ENCODE measurements at places on chromosomes 5 and 9. TPM values are rescaled to one million over a fixed set of nuclear protein-coding genes. Genes with fewer than 3 reads are reported as not detected.

Gene LCN15
- 0.13 TPM for polyA plus RNA-seq

Gene ARSI
- not detected for polyA plus RNA-seq

Gene GABRG2
- 0.03 TPM for polyA plus RNA-seq

Gene GBGT1
- polyA plus RNA-seq: 20.6 TPM

Gene DOK3
- 16.9 TPM for polyA plus RNA-seq

Gene GPR150
- polyA plus RNA-seq: not detected

Gene EIF4EBP3
- 4.0 TPM for polyA plus RNA-seq

Gene WNT8A
- polyA plus RNA-seq: not detected

Gene INSL4
- polyA plus RNA-seq: not detected

Gene ARHGEF39
- 21.7 TPM for polyA plus RNA-seq

Gene ENC1
- 0.91 TPM for polyA plus RNA-seq

Gene JMY
- polyA plus RNA-seq: 3.9 TPM

Gene FBXO4
- polyA plus RNA-seq: 20.4 TPM

Gene MRPS27
- 73.6 TPM for polyA plus RNA-seq

Gene SVEP1
- 0.42 TPM for polyA plus RNA-seq

GRCh38 chr9:107279086-107279485 is 4.0 kb upstream of the RAD23B start:
- 0 out of 3 replicates have a peak, but pooled peaks cover under 1% of the 10 kb centered on the region for H3K36me3 ChIP-seq
- DNase-seq: no peak
- no peaks in the 10 kb centered on the region for H3K4me1 ChIP-seq
- H3K27ac ChIP-seq: no peak overlapping the region

DNA sequence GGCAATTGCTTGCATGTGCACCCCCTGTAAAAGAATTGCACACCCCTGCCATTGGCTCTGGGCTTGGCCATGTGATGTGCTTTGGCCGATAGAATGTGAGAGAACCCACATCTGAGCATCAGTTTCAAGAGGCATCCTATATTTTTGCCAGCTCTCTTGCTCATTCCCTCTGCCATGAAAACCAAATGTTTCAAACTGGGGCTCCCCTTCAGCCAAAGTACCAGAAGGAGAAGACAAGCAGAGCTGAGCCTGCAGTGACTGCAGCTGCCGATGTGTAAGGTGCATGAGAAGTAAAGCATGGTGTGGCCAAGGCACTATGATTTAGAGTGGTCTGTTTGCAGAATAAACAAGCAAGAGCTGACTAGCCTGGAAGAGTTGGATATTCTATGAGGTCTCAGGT is 132.3 kb downstream of the ASTN2 start:
- no peaks in the 10 kb centered on the region for H3K27me3 ChIP-seq
- no peak overlapping the region for H3K4me3 ChIP-seq
- no peak for DNase-seq
- H3K27ac ChIP-seq: no peak overlapping the region

DNA sequence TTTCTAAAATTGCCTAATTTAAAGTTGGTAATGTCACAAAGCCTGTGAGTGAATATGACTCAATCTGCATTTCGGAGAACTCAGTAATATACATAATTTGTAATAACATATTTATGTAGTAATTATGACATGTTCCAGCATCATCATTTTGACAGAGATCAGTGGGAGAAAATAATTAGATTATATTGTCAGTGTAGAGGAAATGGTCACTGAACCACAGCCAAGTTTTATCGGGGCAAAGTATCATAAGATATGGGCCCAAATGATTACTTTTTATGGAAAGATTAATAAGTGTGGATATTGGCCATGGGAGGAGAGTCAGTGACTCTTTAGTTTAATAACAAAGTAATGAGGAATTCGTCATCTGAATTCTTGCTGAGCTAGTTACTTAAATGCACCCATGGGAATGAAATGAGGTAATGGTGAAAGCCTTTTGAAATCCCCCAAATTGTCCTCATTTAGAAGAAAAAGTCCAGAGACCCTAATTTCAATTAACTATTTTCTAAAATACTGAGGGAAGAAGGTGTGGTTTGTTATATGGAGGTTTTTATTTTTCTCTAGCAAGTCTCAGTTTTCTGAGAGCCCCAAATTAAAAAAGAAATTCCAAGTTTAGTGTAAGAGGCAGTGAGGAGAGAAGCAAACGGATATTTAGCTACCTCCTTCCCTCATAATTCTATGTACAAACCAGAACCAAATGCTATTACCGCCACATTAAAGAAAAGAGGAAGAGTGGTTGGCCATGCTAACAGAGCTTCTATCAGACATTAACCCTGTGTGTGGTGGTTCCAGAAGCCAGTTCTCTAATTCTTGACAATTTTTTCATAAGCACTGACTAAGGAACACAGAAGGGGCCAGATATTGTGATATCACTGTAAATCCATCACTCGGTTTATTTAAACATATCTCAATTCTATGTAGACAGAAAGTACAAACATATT is 37.7 kb upstream of the MRPS30 start:
- H3K4me3 ChIP-seq: no peak overlapping the region
- DNase-seq: no peak
- no peaks in the 10 kb centered on the region for H3K4me1 ChIP-seq
- H3K27ac ChIP-seq: no peak overlapping the region
- no peaks in the 10 kb centered on the region for H3K36me3 ChIP-seq

DNA sequence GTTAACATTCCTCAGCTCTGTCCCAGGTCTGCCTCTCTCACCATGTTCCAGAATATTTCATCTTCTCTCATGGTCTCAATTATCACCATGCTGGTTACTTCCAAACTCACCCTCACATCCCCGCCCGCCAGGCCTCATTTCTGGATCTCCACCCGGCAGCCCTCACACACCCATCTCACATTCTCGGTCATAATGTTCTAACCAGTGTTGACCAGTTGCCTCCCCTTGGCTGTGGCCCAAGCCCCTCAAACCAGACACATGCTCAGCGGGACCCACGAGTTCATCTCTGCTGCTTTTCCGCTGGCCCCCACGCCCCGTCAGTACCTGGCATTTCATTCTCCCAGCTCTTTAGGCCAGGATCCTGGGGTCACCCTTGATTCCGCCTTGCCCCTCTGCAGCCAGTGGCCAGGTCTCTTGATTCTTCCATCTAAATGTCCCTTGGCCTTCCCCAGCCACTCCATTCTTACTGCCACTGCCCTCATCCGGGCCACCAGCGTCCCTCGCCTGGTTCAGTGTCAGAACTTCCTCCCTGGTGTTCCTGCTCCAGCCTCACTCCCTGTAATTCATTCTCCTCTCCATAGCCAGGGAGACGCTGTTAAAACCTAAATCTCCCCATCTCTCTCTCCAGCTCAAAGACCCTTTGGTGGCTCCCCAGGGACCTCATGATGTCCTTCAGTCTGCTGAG is 141.7 kb downstream of the MVB12B start:
- DNase-seq: no peak
- H3K36me3 ChIP-seq: no peaks in the 10 kb centered on the region
- no peak overlapping the region for H3K4me3 ChIP-seq
- peaks cover 20% of the 10 kb centered on the region for H3K27me3 ChIP-seq
- H3K4me1 ChIP-seq: no peaks in the 10 kb centered on the region

GRCh38 chr9:98084396-98084795 is 27.9 kb downstream of the NANS start:
- H3K36me3 ChIP-seq: peaks cover 82% of the 10 kb centered on the region
- no peak overlapping the region for H3K4me3 ChIP-seq
- no peaks in the 10 kb centered on the region for H3K27me3 ChIP-seq
- H3K27ac ChIP-seq: no peak overlapping the region
- H3K4me1 ChIP-seq: peaks cover 7% of the 10 kb centered on the region

GRCh38 chr9:24708814-24709213 is 163.1 kb upstream of the IZUMO3 start:
- no peak for DNase-seq
- H3K4me3 ChIP-seq: no peak overlapping the region
- no peaks in the 10 kb centered on the region for H3K27me3 ChIP-seq
- H3K27ac ChIP-seq: no peak overlapping the region

- DNase-seq: no peak
- no peaks in the 10 kb centered on the region for H3K27me3 ChIP-seq
- H3K36me3 ChIP-seq: no peaks in the 10 kb centered on the region
Observed at GRCh38 chr9:89866701-89867100, 261.9 kb downstream of the GADD45G start.

GRCh38 chr5:140420665-140421361 is 19.2 kb downstream of the ANKHD1 start:
- H3K4me3 ChIP-seq: no peak overlapping the region
- H3K36me3 ChIP-seq: 0 out of 3 replicates have a peak, but pooled peaks cover 11% of the 10 kb centered on the region
- no peak overlapping the region for H3K27ac ChIP-seq
- H3K27me3 ChIP-seq: no peaks in the 10 kb centered on the region

DNA sequence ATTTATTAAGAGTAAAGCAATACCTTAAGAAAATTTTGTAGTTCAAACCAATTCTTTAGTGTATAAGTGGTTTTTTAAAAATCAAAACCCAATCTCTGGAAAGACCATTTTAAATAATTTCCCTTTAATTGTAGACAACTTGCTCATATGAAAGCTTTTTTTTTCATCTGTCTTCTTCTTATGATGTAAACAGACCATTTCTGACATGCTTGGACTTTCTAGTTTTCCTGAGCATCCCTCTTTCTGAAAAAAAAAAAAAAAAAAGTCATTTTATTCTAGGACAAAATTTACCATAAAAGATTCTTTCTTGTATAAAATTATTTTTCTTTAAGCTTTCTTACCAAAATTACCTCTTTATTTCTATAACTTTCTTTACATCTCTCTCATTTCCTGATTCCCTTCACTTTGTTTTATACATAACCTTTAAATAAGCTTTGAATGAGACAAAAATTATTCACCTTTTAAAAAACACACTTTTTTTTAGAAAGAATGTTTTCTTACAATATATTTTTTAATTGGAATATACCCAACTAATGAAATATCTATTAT is 67.5 kb downstream of the COL15A1 start:
- no peak overlapping the region for H3K27ac ChIP-seq
- DNase-seq: no peak
- no peak overlapping the region for H3K4me3 ChIP-seq
- H3K27me3 ChIP-seq: no peaks in the 10 kb centered on the region

DNA sequence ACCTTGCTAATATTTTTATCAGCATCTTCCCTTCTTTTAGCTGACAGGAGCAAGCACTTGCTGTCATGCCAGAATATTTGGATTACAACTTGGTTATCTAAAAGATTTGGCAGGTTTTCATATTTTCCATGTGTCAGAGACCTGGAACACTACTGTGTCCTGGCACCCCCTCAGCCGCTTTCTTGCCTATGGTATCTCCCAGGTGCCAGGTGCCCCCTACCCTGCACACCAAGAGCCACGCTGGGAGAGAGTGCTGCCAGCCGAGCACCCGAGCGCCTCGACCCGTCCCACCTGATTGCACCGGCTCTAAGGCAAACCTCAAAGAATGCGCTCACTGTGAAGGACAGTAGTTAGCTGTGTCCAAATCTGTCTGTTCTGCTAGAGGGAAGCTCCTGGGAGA is 84.8 kb downstream of the GTF3C4 start:
- H3K27me3 ChIP-seq: peaks cover 55% of the 10 kb centered on the region
- no peak overlapping the region for H3K27ac ChIP-seq
- H3K36me3 ChIP-seq: no peaks in the 10 kb centered on the region
- no peak overlapping the region for H3K4me3 ChIP-seq
- H3K4me1 ChIP-seq: no peaks in the 10 kb centered on the region
- DNase-seq: no peak

- no peaks in the 10 kb centered on the region for H3K36me3 ChIP-seq
- no peaks in the 10 kb centered on the region for H3K27me3 ChIP-seq
- H3K27ac ChIP-seq: no peak overlapping the region
Observed at GRCh38 chr5:128763321-128763720, 202.0 kb upstream of the SLC27A6 start.

- H3K36me3 ChIP-seq: no peaks in the 10 kb centered on the region
- H3K27me3 ChIP-seq: no peaks in the 10 kb centered on the region
- peak; percentile 73 for DNase-seq
- no peak overlapping the region for H3K27ac ChIP-seq
Observed at GRCh38 chr9:35406183-35406959, 83.5 kb upstream of the RUSC2 start.

- no peak for DNase-seq
- H3K36me3 ChIP-seq: 0 out of 3 replicates have a peak, but pooled peaks cover 4% of the 10 kb centered on the region
- no peak overlapping the region for H3K27ac ChIP-seq
- no peaks in the 10 kb centered on the region for H3K27me3 ChIP-seq
- H3K4me3 ChIP-seq: no peak overlapping the region
- H3K4me1 ChIP-seq: no peaks in the 10 kb centered on the region
Observed at GRCh38 chr9:6999794-7000193, 242.0 kb downstream of the KDM4C start.

GRCh38 chr9:104074876-104075275 is 19.2 kb upstream of the SMC2 start:
- H3K36me3 ChIP-seq: no peaks in the 10 kb centered on the region
- no peak overlapping the region for H3K4me3 ChIP-seq
- H3K27me3 ChIP-seq: no peaks in the 10 kb centered on the region
- no peak overlapping the region for H3K27ac ChIP-seq
- H3K4me1 ChIP-seq: no peaks in the 10 kb centered on the region

DNA sequence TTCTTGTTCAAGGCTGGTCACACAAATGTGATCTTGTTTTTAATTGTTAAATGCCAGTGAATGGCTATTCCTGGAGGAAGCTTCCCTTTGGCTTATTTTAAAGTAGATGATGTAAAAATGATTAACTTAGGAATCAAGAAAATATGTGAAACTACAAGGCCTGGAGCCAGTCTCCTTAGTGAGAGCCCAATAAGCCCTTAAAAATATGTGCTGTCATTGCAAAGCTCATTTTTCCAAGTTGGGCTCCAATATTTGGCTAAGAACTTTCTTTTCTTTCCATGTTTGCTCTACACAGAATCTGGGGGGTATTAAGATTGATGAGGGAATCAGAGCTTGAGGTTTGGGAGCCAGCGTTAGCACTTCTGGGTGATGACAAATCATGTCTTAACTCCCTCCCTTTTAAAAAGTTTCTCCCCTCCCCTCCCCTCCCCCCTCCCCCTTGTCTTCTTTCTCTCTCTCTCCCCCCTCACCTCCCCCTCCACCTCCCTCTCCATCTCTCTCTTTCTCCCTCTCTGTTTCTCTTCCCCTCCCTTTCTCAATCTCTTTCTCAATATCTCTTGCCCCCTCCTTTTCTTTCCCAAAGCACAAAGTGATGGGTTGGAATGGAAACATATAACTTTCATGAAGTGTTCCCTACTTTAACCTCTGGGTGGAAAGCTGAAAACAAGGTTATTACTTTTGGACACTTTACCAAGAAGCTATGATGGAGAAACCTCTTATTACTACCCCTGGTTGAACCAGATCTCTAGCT is 86.0 kb downstream of the FBXL7 start:
- H3K27me3 ChIP-seq: no peaks in the 10 kb centered on the region
- no peaks in the 10 kb centered on the region for H3K4me1 ChIP-seq
- no peak for DNase-seq
- H3K36me3 ChIP-seq: no peaks in the 10 kb centered on the region
